ENCODE measurements at places on chromosomes 6 and 20. TPM values are rescaled to one million over a fixed set of nuclear protein-coding genes. Genes with fewer than 3 reads are reported as not detected.

- peak; percentile 28 for DNase-seq
Measured at GRCh38 chr6:33632558-33633039, 11.5 kb downstream of the ITPR3 start.

- no peak for DNase-seq
Measured at GRCh38 chr20:6663751-6664388, 103.6 kb upstream of the BMP2 start.

- no peak for DNase-seq
Measured at GRCh38 chr6:53727748-53728147, 62.2 kb upstream of the KLHL31 start.

- DNase-seq, result no peak
Measured at GRCh38 chr20:51440589-51440988, 101.9 kb downstream of the NFATC2 start.

DNA sequence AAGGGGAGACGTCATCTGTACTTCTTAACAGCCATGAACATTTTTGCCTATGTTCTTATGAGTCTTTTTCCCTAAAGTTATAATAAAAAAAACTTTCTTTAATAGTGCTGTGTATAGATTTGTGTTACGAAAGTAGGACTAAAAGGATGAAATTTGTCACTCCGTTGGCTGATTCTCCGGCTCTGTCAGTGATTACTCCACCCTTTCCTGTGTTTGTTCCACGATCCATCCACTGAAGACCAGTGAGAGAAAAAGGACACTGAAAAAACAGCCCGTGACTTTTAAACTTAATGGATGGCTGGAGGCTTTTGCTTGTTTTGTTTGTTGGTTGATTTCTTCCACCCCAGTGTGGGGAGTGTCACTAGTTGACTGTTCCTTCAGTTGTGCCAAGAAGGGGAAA lies 232.0 kb upstream of the NOX3 start:
- DNase-seq, result no peak

GTSF1L gene
- polyA plus RNA-seq, result not detected

- no peak for DNase-seq
Measured at GRCh38 chr6:51960419-51960818, 127.0 kb downstream of the PKHD1 start.
